Stimulated activated CD4-positive, alpha-beta T cell treated with anti-CD3 and anti-CD28 coated beads, Interleukin-2, amount 100 ng/mL, for 48 hours (primary cell): ENCODE measurements at places on chromosomes 7 and 10.
A peak's percentile ranks its signal among the peaks of the same experiment; 100 is the strongest.

- DNase-seq = no peak
These were observed 30.0 kb downstream of the ELFN1 start for GRCh38 chr7:1700086-1700485.

- DNase-seq = no peak
These were observed 753.8 kb downstream of the GRID1 start for GRCh38 chr10:85612833-85613232.

DNA sequence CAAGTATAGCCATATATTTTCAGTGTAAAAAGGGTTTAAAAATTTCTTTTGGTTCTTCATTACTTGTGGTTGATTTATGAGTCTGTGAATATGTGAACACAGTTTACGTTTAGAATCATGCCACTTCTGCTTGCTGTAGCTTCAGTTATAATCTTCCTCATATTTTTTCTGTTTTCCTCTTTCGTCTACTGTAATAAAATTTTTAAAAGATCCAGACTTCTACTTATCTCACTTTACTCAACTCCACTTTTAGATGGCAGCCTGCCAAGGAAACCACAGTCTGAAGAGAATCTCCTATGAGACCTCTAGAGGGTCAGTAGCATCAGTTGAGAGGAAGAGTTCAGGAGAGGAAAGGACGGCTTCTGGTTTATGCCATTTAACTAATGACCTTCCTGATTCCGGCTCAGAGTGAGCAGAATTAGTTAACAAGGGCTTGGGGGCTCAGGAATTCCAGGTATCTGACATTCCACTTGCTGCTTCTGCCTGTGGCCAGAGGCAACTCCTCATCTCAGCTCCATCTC, 21.4 kb downstream of the CREB5 start:
- no peak for DNase-seq

GRCh38 chr10:32205670-32206069, 141.3 kb downstream of the EPC1 start:
- DNase-seq = no peak

GRCh38 chr7:26480156-26480555, 188.5 kb downstream of the SNX10 start:
- DNase-seq = no peak

GRCh38 chr10:63720072-63720537, 198.9 kb downstream of the REEP3 start:
- peak; percentile 44 for DNase-seq

DNA sequence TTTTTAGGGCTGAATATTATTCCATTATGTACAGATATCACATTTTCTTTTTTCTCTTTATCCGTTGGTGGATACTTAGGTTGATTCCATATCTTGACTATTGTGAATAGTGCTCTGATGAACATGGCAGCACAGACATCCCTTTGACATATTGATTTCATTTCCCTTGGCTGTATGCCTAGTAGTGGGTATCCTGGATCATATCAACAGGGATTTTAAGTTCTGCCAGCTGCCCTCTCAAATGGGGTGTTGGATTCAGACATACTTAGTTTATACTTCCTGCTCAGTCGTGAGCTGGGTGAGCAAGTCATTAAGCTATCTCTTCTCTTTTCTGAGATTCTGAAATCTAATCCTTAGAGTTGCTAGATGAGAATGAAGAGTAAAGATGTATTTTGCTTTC, 139.6 kb upstream of the SORCS3 start:
- DNase-seq = no peak

DNA sequence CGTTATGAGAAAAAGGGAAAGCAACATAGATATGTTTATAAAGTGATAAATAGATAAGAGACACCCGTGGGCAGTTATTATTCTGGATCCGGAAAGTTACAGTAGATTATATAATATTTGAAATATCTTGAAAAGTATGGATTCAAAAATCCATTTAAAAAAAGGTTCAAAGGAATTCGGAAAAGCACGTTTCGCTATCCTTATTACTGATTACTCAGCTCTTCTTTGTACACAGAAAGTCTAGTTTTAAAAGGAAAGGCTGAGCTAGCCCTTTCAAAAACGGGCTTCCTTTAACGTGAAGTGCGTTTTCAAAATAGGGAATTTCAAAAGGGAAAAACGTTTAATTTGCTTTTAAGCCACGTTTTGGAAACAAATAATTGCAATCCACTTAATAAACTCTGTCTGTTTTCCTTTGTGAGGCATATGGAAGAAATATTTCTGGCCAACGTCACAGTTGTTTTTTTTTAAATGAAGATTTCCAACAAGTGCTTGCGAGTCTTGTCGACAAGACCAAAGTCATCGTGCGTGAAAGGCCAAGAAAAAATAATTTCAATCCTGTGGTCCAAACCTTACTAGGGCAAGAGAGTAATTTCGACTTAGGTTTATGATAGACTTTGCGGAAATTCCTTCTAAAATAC, 2.2 kb upstream of the SKIDA1 start:
- no peak for DNase-seq

- no peak for DNase-seq
These were observed 18.1 kb downstream of the ANKRD16 start for GRCh38 chr10:5871596-5871995.

GRCh38 chr10:110364531-110364937, 59.8 kb upstream of the SMNDC1 start:
- peak; percentile 40 for DNase-seq

DNA sequence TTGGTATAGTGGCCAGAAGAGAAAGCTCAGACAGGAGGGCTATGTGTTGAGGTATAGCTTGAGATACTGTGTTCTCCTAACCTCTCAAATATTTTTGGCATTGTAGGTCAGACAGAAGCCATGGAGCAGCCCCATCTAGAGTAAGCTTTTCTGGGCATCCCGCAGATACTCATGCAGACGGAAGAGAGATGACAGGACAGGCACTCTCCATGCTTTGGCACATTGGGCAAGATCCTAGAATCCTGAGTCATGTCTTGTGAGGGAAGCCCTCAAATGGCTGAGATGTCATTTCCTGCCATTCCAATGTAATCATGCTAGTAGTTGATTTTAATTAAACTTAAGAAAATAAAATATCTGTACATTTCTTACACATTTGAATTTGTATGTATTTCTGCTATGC, 16.8 kb upstream of the KIF20B start:
- DNase-seq = no peak

GRCh38 chr10:79910344-79910743, 38.6 kb downstream of the SFTPD start:
- DNase-seq = no peak

GRCh38 chr10:120186506-120186905, 270.5 kb upstream of the PLPP4 start:
- no peak for DNase-seq

DNA sequence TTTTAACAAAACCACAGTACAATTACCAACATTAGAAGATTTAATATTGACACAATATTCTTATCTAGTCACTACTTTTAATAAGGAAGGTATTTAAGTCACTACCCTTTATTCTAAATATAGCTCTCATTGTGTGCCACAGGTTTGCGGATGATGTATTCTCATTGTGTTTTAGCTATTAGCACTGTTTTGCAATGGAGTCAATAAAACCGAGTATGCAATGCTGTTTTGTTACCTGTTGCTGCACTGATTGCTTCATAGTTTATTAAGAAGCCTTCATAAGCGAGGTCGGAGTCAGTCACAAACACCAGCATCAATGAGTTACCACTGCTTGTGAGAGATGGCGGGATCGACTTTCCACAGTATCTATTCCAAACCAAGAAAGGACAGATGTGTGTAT, 64.3 kb downstream of the CUBN start:
- DNase-seq = no peak

- no peak for DNase-seq
These were observed 400.7 kb upstream of the MKI67 start for GRCh38 chr10:128526791-128527375.

DNA sequence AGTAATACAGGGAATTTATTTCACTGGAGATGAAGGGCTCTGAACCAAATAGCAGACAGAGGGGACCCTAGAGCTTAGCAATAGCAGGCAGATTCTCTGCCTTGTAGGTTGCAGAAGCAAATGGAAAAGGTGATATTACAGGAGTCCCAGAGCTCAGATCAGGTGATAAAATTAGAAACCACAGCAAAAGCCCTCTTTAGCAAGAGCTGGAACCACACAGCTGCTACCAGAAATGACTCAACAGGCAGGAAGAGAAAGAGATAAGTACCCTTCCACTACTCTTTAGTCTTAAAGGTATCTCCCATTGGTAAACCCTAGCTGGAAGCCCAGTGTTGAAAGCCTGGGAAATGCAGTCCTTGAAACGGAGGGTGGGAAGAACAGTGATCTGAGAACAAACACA, 535.6 kb upstream of the GHITM start:
- DNase-seq = no peak

GRCh38 chr10:21336476-21337170, 188.9 kb downstream of the SKIDA1 start:
- no peak for DNase-seq

GRCh38 chr7:97096661-97097060, 20.8 kb upstream of the SDHAF3 start:
- no peak for DNase-seq

DNA sequence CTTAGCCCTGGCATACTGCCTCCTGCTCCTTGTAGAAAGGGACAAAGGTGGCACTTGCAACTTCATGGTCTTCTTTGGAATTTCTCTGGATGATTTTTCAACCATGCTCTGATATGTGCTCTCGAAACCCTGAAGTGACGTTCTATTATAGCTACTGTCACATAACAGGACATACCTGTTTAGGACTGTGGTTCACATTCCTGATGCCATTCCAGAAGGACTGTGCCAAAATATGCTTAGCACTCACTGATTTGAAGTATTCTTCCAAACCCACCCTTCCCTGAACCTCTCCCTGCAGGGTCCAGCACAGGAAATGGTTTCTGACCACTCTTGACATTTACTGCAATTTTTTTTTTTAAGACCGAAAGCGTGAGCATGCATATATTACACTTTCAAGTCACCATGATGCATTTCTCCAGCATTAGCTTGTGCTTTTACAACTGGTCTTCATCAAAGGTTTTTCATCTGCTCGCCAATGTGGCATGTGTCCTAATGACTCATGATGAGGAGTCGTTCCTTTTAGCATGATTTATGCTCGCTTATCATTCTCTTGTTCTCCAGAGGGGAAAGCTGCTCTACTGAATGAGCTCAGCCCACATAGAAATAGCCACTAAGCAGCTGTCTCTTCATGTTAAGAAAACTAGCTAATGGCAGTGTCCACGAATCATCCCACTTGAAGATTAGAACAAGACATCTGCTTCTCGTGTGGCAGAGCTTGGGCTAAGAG, 135.2 kb downstream of the ADAM12 start:
- no peak for DNase-seq

- no peak for DNase-seq
These were observed 275.7 kb downstream of the CELF2 start for GRCh38 chr10:11293332-11293731.

GRCh38 chr7:24965831-24966708, 13.9 kb downstream of the OSBPL3 start:
- peak; percentile 21 for DNase-seq

GRCh38 chr7:46247664-46248063, 326.6 kb upstream of the IGFBP3 start:
- no peak for DNase-seq

GRCh38 chr10:3241274-3241921, 68.8 kb upstream of the PITRM1 start:
- no peak for DNase-seq

DNA sequence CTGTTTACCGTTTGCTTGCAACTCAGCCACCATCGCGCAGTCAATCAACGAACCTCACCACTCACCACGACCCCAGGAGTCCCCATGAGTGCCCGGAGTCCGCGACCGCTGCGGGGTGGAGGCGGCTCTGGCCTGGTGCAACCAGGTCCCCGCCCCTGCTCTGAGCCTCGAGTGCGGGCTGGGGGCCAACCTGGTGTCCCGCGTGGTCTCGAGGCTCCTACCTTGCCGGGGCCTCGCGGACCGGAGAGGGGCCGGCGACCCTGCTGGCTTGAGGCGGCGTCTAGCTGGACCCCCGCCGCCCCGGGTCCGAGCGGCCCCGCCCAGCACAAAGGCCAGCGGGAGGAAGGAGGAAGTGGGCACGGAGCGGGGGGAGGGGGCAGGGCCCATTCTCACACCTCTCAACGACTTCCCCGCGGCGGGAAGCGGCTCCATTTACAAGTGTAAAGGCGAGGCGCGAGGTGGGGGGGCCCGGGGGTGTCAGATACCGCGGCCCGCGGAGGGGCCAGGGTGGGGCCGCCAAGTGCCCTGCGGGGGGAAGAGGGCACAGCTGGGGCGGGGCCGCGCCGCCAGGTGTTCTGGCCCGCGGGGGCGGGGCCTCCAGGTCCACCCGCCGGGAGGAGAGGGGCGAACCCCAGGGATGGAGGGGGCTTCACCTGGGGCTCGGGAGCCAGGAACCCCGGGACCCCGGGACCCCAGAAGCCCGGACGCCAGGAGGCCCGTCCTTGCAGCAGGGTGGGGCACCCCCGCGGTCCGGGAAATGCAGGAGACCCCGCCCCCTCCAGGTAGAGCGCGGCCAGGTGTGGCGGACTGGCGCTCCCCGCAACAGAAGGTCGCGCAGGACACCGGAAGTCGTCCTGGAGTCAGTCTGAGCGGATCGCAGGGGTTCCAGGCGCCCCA, 8.6 kb downstream of the CTBP2 start:
- no peak for DNase-seq

GRCh38 chr7:133971625-133972024, 155.5 kb upstream of the LRGUK start:
- no peak for DNase-seq

GRCh38 chr10:103663236-103663635, 169.7 kb downstream of the NEURL1 start:
- DNase-seq = no peak

DNA sequence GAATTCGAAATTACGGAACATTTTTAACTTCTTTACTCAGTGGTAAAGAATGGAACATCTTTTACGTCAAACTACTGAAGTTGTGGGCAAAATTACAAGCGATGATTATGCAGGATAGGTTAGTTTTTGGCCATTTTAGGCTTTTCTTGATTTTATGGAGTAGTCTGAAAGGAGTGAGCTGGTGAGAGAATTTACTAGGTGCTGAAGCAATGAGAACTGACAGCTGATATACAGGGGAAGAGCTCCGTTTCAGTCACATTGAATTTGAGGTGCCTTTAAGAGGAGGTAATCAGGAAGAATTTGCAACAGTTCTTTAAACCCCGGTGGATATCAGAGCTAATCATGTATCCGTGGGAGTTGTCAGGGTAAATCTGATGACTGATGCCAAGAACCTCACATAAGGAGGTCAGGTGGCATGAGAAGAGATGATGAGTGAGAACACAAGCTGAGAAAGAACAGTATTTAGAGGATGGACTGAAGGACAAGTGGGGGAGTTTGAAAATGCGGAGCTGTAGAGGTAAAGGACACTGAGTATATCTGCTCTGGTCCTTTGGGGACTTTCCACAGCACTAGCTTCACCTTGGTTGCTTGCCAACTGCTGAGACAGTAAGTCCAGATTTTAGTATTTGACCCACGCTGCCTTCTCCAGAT, 104.3 kb downstream of the AHR start:
- peak; percentile 28 for DNase-seq

DNA sequence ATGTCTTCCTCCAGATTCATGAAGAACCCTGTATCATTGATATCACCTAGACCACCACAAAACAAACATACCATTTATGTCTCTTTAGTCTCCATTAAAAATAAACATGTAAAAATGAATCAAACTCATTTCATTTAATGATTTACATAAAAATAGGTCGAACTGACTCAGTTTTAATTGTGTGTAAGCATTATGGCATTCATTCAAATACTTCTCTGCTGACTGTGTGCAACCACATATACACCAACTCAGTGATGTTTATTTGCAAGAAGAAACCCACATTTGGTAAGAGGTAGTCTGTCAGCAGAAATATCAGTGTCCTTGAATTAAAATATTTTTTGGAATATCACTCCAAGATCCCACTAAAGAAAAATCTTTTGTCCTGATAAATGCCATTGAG, 30.5 kb downstream of the ABCB1 start:
- DNase-seq = no peak
